Erythroblast (primary cell): ENCODE measurements at places on chromosomes 12 and 14.

DNA sequence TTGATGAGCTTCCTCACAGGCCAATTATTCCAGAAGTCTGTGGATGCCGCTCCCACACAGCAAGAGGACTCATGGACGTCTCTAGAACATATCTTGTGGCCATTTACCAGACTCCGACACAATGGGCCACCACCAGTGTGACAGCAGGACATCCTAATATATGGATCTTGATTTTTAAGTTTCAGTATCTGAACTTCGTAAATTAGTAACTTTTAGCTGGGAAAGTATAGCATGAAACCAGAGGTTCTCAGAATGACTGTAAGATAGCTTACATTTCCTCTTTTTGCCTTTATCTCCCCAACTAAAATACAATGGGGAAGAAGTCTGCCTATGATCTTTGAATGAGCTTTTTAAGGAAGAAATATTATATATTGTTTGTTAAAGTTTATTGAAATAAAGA is 87.0 kb downstream of the DNAI7 start:
- no peak for DNase-seq

DNA sequence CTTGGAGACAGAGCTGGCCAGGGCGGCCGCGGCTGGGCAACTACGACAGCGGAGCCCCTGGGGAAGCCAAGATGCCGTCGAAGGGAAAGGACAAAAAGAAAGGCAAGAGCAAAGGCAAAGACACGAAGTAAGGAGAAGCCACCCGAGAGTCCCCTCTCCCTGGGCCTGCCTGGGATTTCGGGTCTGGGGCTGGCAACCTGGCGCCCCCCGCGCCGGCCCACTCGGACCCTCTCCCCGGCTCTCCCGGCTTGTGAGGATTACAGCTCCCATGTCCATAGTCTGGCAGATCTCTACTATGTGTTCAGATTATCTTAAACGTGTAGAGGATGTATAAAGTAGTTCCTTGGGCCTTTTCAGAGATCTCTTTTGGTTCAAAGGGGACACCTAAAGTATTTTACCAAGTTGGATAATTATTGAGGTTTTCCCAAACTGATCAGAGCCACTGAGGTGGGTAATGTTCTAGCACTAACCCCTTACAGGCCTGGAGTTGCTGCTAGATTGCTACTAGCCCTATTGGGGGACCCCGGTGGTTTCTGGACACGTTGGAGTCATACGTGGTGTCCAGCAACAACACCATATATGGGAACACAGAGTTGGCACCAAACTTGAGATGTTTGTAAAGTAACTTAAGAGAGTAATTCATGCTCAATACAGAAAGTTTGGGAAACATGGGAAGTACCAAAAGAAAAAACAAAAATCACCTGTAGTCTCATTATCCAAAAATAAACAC is 424 bp downstream of the BBOF1 start:
- DNase-seq: peak; percentile 56

GRCh38 chr12:48054955-48055821 is 50.7 kb downstream of the SENP1 start:
- DNase-seq: no peak

DNA sequence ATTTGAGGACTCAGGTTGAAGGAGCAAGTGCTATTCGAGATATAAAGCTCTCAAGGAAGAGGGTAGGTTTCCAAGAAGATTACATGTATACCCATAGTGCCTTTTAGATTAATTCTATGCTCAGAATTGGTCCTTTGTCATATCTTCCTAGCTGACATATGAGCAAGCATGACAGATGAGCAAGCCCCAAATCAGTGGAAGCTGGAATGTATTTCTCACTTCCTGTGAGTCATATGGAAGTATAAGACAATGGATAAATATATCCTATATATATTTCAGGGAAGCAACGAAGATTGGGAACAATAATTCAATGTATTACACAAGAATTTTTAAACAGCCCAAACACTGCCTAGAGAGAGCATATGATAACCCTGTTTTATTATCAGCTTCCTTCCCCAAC is 674.1 kb upstream of the ATXN7L3B start:
- DNase-seq: no peak

GRCh38 chr14:63923422-63923752 is 70.6 kb downstream of the SYNE2 start:
- DNase-seq: no peak

DNA sequence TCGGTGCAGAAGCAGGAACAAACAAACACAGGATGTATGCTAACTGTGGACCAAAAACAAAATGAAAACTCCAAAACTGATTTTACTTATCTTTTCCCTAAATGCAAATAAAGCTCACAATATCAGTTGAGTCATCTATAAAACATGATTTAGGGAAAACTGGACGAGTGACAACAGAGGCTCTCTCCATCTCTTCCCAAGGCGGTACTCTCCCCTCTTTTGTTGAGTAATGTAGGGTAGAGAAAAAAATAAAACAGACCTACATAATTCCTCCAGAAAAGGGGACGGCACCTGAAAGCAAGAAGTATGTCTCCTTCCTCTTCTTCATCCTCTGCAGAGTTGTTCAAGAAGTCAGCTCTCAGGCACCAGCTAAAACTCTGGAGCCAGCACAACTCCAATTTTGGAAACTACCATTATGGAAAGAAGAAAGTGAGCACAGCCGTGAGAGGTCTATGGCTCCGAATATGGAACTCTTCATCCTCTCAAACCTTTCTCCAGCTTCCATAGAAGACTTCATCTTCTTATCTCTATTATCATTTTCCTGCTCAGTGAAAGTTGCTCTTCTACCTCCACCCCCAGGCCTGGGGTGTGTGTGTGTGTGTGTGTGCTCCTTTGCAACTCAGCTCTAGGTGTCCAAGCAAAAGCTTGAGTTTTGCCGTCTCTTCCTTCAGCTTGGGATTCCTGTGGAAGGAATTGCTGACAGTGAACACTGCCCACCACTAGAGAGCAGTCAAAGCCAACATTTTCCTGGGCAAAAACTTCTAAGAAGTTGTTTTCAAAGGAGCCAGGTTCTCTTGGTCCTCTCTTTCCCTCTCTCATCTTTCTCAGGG is 155.4 kb downstream of the DIO2 start:
- DNase-seq: peak; percentile 31

DNA sequence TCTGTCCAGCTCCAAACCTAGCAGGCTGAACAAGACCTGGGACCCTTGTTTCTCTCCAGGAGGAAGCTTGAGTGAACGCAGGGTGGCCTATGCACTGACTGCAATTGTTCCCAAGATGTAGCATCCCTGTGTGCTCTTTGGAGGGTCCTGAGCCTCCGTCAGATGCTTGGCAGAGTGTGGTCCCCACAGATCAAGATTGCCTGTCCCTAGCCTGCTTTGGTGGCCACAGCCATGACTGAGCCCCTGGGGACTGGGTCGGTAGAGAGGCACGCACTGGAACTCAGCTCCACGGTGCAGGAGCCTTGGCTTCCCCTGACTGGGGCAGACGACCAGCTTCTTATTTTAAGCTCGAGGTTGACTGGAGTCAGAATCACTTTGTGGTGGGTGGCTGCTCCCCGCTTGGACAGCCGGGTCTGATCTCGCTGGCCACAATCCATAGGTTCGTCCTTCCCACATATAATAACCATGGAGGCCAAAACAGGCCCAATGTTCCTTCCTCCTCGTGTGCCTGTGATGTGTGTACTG is 97.8 kb downstream of the LGMN start:
- DNase-seq: no peak

DNA sequence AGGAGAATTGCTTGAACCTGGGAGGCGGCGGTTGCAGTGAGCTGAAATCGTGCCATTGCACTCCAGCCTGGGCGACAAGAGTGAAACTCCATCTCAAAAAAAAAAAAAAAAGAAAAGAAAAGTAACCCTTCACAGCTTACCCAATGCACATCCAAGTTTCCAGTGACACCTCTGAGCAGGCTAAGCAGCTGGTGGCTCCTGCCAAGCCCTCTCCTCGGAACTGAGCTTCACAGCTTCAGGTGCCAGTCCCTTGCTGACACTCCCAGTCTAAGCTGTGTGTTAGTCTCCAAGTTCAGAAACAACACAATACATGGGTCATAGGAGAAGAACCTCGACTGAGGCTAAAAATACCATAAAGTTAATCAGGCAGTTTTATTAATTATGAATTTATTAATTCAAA is 7.9 kb downstream of the CD9 start:
- DNase-seq: no peak

GRCh38 chr12:91493308-91493707 is 310.7 kb upstream of the DCN start:
- no peak for DNase-seq
